ENCODE measurements at places on chromosomes 2 and 18.

- DNase-seq, result no peak
These were observed 489.7 kb downstream of the SOX11 start for GRCh38 chr2:6181926-6182325.

GRCh38 chr2:186639939-186640338 lies 50.1 kb downstream of the ITGAV start:
- no peak for DNase-seq

DNA sequence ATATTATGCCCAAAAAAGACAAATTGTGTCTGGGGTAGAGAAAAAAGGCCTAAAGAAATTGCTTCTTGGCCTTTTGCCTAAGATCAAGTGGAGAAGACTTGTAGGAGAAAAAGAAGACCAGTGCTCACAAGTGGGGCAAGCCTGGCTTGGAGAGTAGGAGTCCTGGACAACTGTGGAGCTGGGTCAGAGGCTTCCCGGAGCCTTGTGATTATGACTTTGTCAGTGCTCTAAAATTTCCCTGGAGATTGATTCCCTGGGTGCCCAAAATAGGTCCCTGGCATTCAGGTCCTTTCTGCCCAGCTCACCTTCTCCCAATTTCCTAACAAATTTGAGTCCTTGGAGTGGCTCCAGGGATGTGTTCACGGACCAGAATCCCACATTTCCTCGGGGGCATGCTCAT lies 787 bp upstream of the TRIM54 start:
- no peak for DNase-seq

DNA sequence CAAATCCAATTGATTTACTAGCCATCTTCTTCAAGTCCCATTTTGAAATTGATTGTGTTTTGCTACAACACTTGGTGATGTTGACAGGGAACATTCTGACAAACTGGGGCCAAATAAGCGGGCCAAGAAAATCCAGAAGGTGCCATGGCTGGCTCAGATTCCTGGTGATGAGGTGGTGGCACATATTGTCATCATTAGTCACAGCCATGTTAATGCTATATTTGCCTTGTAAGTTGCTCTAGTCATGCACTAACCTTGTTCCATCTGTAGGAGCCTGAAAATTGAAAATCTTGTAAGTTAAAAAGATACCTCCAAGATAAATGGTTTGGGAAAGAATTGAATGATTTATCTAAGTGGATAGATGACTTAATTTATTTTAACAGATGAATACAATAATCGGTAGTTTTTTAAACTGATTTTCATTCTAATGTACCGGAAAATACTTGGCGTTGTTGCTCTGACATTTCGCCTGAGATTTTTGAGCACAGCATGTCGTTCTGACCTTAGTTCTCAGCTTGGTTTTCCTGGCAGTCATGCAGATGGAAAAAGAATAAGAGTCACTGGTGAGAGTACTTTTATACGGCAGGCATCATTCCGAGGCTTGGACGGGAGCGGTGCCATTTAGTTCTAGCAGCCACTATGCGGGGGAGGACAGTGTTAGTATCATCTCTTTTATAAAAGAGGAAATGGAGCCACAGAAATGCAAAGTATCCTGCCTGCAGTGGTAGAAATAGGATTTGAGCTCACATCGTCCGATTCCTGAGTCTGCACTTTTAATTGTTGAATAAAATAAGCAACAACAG lies 133.9 kb downstream of the ZNF532 start:
- no peak for DNase-seq

GRCh38 chr18:49094979-49095632 lies 144.3 kb upstream of the SMAD7 start:
- no peak for DNase-seq

DNA sequence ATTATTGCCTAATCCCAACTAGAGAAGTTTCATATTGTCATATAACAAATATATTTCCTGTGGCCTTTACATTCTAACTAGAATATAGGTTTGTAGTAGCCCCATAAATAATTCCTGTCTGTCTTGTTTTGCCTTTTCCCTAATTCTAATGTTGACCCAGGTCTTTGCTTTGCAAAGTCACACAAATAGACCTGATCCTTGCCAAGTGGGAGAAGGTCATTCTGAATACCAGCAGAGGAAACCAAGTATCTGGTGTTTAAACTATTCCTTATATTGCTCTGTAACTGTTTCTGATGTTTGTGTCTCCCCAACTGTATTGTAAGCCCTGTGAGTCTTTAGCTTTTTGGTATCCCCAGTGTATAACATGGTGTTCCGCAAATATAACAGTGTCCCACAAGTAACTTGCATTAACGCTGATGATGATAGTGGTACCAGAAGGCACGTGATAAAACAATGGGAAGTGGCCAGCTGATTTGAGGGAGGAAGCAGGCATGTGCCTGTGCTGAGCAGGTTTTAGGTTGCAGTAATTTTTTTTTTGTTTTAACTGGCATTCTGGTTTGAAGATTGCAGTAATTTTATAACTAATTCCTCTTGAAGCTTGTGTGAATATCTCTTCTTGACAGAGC lies 11.1 kb downstream of the HADHB start:
- DNase-seq, result no peak

DNA sequence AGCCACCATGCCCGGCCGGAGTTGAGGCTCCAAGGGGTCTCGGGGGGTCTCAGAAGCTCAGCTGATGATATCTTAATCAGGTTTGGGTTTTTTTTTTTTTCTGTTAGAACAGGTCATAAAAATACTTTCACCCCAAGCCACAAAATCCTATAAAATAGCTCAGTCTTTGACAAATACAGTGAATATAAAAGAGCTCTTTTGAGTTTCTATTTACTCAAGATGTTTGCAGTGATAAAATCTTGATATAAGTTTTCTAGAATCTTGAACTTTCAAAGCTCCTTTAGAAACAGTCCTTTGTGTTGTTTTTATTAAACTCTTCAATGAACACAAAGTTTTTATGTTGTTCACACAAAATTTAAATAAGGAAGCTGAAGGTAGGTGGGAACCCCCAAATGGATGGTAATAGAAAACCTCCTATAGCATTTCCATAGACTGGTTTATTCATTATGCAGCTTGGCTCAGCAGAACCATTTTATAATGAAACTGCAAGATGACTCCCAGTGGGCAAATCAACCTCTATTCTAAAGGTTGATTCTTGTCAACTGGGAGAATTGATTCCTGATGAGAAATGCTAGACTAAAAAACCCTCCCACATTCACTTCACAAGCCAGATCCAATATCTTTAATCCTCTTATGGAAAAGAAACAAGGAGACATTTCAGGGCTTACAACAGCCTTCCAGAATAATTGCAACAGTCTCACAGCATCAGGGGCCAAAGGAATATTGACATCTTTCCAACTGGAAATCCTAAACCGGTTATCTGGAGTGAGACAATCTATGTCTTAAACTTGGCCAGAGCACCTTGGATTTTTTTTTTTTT lies 13.6 kb upstream of the NARS1 start:
- DNase-seq, result no peak

GRCh38 chr2:178498137-178498536 lies 17.9 kb downstream of the PLEKHA3 start:
- DNase-seq, result no peak

DNA sequence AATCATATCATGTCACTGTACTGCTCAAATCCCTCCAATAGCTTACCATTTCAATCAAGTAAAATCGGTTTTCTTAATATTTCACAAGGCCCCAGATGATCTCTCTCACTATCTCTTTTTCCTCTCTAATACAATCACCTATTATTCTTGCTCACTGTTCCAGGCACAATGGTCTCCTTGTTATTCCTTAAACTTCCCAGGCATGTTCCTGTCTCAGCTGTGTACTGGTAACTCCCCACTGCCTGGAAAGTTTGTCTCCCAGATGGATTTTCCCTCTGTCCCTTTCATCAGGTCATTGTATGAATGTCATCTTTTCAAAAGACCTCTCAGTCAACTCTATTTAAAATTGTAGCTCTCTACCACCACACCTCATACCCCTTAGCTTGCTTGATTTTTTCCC lies 30.7 kb upstream of the FANCL start:
- DNase-seq, result no peak

DNA sequence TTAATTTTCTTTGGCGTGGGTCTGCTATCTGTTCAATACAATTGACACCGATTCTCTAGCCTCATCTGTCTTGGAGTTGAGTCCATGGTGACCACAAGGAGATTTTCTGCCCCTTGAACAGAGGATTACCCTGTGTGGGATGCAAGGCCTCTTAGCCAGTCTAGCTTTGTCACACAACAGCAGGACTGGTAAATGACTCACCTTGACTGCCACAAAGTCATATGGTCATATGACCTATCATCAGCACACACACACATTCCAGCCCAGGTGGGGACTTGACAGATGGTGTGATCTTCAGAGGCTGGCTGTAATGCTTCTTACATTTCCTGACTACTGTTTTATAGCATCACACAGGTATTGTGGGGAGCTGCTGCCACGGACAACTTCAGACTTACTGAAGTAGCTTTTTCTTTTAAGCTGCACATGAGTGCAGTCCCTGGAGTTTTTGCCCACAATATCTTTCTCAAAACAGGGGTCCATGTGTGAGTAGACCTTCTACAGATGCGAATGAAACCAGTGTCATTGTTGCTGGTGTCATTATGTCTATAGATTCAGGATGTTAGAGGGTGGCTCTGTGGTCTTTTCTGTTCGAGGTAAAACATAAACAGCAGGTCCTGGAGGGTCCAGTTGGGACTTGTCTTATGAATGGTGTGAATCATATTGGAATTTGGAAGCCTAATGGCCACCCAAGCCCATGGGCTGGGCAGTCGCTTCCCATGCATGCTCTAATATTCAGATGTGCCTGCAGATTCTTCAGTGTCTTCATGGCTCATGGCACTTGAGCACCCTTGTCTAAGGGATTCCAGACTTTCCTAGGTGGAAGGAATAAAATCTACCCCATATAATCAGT lies 18.6 kb upstream of the ACOXL start:
- DNase-seq, result no peak

DNA sequence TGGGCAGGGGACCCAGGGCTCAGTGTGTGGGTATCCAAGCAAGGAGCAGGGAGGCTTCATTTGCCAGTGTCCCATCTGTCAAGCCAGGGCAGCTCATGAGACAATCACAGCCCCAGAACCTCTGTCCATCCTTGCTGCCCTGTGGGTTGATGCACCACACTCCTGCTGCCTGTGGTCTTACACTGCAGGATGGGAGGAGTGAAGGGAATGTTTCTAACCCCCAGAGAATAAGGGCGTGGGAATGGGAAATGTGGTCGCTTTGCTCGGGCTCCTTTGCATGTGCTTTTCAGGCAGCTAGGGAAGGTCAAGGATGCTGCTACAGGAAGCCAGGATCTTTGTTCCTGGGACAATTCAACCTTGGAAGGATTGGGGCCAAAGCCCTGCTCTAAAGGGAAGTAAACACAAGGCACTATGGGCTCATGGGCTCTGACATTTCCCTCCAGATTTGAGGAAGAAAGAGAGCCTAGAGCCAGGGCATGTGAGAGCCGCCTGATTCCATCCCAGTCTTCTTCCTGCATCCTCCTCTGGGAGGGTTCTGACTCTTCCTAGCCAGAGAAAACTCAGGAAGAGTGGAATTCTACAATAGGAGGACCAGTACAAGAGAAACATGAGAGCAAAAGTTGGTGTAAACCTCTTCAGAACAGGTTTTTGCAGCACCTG lies 18.8 kb upstream of the MAP3K20 start:
- no peak for DNase-seq

- no peak for DNase-seq
These were observed 152.2 kb upstream of the REV1 start for GRCh38 chr2:99641999-99642398.

- no peak for DNase-seq
These were observed 11.6 kb downstream of the TTR start for GRCh38 chr18:31603315-31603714.

- DNase-seq, result no peak
These were observed 24.1 kb downstream of the RBM43 start for GRCh38 chr2:151237422-151238025.

- no peak for DNase-seq
These were observed 241.9 kb upstream of the SLC14A2 start for GRCh38 chr18:45373286-45373880.

DNA sequence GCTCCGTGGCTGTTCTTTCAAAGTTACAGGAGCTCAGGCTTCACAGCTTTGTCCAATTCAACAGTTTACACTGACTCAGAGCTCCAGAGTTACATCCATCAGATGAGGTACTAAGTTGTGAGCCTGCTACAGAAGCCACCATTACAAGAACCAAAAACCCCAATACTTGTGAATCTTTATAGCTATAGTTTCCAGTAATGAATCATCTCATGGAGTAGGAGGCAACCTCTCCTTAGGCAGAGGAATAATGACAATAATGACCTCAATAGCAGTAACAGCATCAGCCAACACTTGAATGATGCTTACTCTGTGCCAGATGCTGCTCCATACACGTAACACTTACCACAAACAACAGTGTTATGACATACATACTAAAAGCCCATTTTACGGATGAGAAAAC lies 3.6 kb downstream of the ZC3H8 start:
- no peak for DNase-seq

- DNase-seq, result no peak
These were observed 8.3 kb upstream of the ADRA2B start for GRCh38 chr2:96124406-96125265.

DNA sequence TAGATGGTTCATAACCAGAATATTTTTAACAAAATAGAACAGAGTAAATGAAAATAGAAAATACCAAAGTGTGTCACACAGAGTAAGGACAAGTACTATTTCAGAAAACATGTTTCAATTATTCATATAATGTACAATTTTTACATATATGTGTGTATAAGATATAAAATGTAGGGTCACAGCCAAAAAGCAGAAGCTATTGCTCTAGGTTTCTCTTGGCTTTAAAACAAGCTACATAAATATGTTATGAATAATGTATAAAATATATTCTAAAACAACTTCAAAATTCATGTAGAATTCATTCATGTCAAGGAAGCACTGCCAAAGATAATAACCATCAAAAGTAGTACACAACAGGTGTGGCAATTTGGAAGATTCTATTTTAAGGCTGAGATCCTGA lies 218.2 kb downstream of the TTC32 start:
- DNase-seq, result no peak

- DNase-seq, result no peak
These were observed 39.9 kb downstream of the ADD2 start for GRCh38 chr2:70728128-70728527.

DNA sequence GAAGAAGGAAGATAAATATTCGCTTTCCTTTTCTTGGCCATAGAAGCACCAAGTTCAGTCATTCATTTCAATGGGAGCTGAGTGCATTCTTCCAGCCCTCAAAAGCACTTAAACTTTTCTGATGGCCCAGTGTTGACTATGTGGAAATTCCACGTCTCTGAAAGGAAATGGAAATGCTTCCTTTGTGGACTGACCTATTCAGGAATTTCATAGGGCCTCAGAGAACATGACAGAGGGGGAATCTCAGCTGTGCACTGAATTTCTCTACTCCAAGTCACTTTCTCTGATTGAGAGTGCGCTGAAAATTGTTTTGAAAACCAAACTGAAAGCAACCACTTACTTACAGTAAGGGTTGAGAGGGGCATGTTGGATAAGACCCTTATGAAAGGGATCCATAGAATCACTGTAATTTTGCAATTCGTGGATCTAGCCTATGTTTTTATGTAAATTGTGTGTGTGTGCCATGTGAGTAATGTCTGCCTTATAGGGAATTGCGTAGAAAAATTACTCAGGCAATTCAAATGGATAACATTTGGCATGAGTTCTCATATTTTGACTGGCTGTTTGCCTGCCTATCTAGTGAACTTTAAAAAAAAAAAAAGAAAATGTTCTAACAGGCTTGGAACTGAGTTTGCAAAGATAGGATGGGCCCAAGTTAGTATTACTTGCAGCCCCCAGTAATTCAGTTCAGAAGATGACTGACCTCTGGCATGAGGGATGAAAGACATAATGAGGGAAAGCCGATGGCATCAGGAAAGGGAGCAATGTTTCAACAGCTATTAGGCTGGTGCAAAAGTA lies 437.0 kb downstream of the PTPRM start:
- no peak for DNase-seq

- DNase-seq, result no peak
These were observed 230.0 kb upstream of the PARD3B start for GRCh38 chr2:204315236-204315662.
